Muscle of back (tissue), 13 donors: ENCODE measurements at places on chromosomes 4 and X.
A peak's percentile ranks its signal among the peaks of the same experiment; 100 is the strongest.

DNA sequence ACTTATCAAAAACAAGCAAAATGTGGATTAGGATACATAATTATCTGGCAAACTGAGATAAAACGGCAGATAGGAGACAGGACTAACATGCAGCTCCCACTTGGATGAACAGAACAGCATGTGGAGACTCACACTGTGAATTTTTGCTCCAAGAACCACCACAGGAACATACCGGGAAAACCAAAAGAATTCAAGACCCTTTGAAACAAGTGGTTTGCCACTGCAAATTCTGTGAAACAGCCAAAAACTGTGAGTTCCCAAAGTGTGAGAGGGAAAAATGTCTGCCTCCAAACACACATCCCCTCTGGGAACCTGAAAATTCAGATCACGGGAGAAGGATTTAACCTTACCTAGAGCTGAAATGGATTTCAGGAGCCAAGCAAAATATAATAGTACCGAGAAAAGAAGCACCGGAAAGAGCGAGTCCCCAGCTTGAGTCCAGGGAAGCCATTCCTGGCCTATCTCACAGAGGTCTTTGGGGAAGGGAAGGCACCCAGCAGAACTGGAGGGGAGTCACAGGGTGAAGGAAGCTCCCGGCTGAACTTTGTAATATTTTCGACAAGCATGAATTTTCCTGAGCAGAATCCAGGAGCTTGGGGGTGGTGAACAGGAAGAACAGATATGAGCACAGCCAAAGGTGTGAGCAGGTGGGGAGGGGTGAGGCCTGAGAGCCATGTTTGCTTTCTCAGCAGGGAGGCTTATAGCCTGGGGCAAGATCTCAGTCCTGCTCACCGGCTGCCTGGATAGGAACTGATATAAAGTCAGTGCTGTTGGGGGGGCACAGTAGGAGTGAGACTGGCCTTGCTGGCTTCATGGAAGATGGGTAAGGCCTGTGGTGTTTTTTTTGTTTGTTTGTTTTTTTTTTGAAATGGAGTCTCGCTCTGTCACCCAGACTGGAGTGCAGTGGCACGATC, 23.9 kb downstream of the MANBA start:
- DNase-seq, result no peak

DNA sequence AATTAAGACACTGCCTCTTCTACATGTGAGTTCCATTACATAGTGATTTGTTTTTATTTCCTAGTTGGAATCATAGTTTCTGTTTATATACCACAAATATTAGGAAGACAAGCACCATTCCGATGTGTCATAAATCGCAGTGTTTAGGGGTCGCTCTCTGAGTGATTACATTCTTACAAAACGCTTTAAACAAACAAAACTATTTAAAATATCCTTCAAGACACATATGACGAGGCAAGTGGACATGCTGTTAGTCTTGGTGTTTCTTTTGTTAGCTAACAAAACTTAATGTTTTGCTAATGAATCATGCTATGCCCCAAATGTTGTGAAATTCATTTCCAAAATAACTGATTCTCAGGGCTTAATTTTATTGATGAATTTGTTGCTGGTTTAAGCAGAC, 1219.3 kb upstream of the PRKX start:
- DNase-seq, result no peak

- DNase-seq, result no peak
These were observed 30.8 kb downstream of the SLC16A2 start for GRCh38 chrX:74452199-74452481.

DNA sequence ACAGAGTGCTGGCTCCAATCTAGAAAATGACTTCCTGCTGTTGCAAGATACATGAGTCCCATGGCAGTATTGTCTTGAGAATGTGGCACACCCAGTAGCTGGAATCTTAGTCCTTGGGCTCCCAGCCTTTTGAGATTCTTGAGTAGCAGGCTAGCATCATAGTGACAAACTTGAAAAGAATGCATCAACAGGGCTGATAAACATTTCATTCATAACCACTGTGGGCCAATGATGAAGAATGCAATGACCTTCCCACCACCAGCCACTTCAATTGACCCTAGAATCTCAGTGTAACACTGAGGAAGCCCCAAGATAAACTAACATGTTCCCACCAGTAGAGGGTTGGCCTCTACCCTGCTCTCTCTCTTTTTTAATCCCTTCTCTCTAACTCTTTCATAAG, 329.3 kb downstream of the GBA3 start:
- DNase-seq, result no peak

DNA sequence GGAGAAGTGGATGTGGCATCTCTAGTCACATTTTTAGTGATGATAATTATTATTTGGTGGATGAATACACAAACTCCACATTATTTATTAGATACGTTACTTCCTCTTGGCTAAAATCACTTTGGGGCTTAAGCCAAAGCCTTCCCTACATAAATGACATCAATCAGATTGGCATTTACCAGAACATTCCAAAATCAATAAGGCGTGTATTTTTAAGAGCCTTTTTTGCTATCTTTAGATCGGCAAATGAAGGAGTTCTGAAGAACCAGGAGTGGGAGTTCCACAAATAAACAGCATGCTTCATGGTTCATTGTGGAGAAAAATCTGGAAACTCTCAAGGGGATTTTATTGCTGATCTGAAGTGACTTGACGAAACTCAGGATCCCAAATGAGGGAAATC, 89.7 kb downstream of the AMELX start:
- DNase-seq, result no peak

DNA sequence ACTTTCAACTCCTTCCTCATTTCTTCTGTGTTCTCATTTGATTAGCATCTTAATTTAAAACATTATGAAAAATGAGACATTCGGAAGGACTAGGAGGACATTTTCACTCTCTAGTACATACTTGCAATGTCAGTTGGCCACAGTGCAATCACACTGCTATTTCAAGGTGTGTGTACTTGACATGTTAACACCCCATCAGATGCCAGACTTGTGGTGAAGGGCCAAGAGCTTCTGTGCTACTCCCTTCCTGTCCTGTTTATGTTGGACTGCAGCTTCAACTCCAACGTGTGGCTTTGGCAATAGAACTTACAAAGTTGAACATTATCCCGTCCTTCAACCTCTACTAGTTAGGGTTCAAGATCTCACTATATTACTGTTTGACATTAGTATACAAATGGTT, 221.0 kb downstream of the PALLD start:
- no peak for DNase-seq

- no peak for DNase-seq
These were observed 1456.1 kb upstream of the IGFBP7 start for GRCh38 chr4:58566260-58566659.

DNA sequence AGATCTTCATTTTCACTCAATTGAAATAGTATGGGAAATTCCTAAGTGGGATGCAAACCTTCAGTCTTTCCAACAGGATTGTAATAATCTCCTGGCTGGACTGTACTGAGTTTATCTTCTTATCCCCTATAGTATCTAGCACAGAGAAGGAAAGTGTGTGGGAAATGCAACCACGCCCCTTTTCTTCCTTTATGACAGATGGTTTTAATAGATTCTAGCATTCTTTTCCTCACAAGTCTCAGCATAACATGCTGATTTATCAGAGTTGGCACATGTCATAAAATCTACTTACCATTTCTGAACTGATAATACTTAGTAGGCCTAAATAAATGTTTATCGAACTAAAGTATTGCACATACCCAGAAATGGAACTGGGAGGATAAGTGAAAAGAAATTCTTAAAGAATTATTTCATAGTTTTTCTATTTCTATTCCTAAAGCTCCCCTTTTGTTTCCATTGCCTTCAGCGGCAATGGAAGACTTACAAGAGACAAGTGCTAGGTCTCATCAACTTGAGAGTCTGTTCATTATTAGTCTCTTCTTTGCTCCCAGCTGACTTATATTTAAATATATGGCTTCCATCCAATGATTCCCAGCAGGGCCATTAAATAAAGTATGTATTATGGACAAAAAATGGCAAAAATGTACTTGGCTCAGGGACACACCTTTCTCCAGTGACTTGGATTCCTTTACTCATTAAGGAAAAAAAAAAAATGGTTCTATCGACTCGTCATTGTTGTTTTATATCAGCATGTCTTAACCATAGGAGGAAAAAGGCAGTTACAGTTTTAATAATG, 484.5 kb downstream of the IL1RAPL1 start:
- DNase-seq, result peak; percentile 58

GRCh38 chr4:86286726-86287125, 73.1 kb downstream of the MAPK10 start:
- DNase-seq, result no peak

- no peak for DNase-seq
These were observed 6.0 kb downstream of the RASL11B start for GRCh38 chr4:52868133-52868532.
